Dermis microvascular lymphatic vessel endothelial cell (primary cell): ENCODE measurements at places on chromosomes 5 and 9. TPM values are rescaled to one million over a fixed set of nuclear protein-coding genes. Genes with fewer than 3 reads are reported as not detected.

DNA sequence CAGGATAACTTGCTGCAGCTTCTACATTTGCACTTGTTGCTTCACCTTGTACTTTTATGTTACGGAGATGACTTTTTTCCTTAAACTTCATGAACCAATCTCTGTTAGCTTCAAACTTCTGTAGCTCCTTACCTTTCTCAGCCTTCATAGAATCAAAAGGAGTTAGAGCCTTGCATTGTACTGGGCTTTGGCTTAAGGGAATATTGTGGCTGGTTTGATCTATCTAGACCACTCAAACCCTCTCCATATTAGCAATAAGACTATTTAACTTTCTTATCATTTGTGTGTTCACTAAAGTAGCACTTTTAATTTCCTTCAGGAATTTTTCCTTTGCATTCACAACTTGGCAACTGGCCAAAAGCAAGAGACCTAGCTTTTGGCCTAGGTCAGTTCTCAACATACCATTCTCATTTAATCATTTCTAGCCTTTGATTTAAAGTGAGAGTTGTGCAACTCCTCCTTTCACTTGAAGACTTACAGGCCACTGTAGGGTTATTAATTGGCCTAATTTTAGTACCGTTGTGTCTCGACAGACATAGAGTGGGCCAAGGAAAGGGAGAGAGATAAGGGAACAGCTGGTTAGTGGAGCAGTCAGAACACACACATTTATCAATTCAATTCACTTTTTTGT is 63.7 kb downstream of the SHOC1 start:
- DNase-seq: no peak

DNA sequence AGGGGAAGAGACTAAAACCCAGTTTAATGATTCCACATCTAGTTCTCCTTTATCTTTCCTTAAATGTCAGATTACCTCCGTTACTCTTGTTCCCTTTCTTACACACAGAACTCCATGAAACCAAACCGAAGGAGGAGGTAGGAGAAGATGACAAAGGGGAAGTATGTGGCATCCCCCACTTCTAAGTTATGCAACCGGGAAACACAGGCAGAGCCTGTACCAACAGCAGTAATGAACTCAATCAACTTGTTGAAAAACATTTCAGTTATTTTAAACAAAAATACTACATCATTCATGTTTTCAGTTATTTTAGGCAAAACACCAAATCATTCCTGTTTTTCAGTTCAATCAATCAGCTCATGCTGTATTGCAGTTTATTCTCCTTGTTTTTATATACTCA is 101.8 kb downstream of the PCSK1 start:
- DNase-seq: no peak

GRCh38 chr9:86858009-86858408 is 89.3 kb downstream of the GAS1 start:
- DNase-seq: no peak

DNA sequence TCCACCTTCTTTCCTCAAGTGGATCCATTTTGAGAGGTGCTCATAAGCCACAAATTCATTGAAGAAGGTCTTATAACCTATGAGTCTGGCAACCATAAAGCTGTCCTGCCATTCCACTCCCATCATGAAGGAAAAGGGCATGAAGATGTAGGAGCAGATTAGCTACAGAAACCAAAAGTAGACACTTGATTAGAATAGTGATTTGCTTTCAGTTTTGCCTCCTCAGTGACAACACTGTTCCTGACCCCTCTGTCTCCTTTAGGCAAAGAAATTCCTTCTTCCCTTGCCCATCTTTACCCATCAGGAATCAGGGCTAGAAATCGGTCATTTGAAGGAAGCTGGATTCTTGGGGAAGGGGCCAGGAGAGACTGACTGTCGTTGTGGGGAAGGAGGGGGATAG is 55.2 kb downstream of the SLC28A3 start:
- DNase-seq: no peak

DNA sequence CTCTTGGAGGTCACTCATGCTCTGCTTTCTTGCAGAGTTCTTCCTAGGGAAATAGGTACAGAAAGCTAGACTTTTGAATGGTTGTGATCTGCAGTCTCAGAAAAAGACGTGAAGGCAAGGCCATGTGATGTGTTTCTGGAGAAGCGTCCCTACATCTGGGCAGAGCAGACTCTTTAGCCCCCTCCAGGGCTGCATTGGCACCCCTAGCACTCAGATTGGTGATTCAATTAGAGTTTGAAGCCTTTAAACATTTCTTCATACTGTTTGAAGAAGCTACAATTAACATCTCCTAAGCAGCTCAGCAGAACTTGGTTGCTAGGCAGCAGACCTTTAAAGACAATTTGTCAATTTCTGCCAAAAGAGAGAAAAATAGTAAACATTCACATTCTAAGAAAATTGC is 21.6 kb downstream of the JADE2 start:
- no peak for DNase-seq

DNA sequence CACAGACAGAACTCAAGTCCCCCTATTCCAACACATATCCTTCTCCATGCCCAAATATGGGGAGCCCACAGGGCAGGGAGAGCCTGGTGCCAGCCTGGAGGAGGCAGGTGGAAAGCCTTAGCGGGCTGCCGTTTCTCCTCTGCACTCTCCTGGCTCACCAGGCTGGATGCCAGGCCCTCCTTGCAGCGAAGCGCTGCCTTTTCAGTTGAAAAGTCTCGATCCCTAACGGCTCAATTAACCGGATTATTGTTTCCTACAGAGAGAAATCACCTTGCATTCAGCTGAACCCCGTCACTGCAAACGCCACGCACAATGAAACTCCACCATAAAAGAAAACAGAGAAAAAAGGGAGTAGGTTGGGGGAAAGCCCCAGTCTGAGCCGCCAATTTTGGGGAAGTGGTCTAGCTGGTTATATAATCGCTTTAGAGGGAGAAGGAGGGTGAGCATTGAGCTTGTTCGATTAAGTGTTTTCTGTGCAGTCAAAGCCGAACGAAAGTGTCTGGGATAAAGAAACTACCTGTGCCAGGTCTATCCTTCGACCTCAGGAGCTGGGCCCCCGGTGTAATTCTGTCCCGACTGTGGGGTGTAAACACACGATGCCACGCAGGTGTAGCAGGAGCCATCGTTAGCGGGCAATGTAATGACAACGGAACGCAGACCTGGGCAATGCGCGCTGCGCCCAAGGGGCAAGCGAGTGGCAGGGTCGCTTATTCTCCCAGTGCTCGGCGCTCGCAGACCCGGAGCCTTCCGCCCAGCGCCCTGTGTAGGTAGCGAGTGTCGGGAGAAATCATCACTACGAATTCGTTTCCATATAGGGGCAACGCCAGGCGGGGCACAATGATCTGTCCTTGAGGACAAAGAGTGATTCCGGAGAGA is 3.8 kb downstream of the BARHL1 start:
- no peak for DNase-seq

DNA sequence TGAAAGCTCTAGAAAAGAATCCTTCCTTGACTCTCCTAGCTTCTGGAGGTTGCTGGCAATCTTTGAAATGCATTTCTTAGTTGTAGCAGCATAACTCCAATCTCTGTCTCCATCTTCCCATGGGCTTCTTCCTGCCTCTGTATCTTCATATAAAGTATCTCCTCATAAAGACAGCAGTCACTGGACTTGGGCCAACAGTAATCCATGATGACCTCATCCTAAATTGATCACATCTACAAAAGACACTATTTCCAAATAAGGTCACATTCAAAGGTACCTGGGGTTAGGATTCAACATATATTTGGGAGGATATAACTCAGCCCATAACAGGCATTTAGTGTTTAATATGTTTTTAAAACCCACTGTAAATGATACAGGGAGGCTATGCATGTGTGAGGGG is 123.3 kb downstream of the MLLT3 start:
- no peak for DNase-seq

DNA sequence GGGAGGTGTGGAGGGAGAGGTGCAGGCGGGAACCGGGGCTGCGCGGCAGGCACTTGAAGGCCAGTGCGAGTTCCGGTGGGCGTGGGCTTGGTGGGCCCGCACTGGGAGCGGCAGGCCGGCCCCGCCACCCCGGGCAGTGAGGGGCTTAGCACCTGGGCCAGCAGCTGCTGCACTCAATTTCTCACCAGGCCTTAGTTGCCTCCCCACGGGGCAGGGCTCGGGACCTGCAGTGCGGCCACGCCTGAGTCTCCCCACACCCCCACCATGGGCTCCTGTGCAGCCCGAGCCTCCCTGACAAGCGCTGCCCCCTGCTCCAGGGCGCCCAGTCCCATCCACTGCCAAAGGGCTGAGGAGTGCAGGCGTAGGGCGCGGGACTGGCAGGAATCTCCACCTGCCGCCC is 284.5 kb downstream of the DEPDC1B start:
- DNase-seq: no peak

DNA sequence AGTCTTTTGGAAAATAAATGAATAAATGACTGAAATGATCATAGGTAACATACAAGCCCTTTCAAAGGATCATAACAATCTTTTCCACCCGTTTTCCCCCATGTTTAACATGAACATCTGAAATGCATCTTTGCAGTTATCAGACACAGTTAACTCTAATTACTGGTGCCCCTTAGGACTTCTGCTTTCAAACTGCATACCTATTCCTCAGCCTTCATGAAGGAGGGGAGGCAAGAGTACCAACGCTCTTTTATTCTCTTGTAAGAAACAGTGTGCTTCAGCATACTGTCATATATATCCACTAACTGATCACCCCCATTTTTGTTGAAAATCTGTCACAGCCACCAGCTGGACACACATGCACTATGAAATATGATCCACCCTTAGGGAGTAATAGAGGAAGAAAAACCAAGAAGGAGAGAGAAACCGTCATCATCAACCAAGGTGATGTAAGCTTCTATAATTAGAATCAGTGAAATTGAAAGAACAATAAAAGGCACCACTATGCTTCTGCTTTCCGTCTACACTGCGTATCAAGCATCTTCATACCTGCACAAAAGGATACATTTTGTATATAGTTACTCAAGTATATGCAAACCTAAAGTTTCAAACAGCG is 98.7 kb downstream of the RAPGEF6 start:
- DNase-seq: no peak

DNA sequence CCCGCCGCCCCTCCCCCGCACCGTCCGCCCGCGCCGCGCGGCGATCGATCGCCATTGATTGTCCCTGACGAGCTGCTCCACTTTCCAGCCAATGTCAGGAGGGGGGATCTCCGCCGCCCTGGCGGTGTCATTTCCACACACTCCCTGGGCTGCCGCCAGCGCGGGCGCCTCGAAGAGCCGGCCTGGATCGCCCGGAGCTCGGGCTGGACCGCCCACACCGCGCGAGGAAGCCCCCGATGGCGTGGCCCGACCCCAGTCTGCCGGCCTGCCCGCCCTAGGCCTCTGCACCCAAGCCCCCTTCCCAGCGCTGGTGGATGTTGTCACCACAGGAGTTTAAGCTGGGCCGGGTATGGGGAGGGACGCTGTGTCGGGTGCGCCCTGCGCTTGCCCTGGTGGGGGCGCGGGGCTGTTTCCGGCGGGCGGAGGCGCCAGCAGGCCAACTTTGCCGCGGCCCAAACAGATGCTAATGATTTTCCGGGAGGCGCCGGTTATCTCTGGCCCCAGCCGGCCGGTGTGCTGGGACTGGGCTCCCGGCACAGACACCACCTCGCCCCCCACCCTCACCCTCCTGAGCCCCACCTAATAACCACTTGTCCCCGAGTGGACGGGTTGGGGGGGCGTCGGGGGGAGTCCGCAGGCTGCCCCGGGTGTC is 10.6 kb upstream of the CXXC5 start:
- DNase-seq: peak; percentile 77

DNA sequence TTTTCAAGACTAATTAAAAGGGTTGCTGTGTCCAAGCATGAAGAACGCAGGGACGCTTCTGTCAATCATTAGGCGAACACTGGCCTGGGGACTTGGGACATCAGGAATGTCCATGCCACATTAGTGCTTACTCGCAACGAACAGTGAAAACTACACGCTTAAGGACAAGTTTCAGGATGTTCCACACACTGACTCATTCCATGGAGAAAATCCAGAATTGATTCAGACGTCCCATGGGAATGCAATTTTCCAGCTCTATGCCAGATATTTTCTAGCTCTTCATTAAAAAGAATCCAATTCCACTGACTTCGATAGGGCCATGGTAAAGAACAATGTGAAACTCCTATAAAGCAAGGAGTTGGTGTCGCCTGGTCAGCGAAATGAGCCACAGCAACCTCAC is 98.2 kb downstream of the CAMSAP1 start:
- no peak for DNase-seq

DNA sequence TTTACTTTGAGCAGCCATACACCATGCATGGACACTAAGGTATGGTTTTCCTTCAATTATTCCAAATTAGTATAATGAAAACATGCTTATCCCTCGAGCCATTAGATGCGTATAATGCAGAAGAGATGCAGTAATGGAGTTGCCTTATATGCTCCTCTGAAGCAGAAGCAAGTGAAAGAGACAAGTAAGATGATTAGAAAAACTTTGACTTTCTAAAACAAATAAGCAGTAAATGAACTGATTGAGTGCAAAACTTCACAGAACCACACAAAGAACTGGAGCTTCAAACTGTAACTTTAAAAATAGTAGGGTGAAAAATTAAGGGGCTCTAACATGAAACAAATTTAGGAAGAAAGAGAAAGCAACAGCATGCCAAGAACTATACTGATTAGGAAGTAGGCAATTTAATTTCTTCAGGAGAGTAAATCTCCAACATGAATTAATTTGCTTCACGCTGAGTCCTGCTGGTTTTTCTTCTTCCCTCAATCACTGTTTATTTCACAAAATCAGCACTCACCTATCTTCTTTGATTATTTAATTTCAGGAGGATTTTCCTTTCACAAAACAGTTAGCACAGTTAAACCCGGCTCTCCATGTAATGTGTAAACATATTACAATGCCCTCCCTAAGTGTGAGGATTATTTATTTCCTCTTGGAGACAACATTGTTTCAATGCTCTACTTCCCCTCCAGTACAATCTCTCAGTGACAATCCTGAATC is 90.3 kb upstream of the PAM start:
- DNase-seq: no peak

DNA sequence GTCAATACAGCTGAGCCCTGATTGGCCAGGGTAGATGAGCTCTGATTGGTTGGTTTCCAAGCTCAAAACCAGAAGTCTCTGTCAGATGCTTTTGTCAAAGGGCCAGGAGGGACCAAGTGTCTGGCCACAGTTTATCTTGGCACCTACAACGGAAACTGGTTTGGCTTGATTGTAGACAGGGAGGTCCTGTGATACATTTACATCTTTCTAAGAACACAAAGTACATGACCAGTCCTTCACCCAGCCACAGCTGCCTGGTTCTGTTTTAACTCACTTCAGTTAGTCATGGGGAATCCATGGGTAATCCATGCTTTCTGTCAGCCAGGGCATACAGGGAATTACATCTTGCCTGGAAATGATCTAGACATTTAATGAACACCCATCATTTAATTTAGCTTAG is 171.2 kb downstream of the SLC12A2 start:
- DNase-seq: no peak

- peak; percentile 25 for DNase-seq
These were observed 193.5 kb upstream of the RFX3 start for GRCh38 chr9:3719286-3719685.

The RFESD gene
- 1.2 and 1.4 TPM in 2 replicates for total RNA-seq

The SLCO6A1 gene
- total RNA-seq: not detected in 2 replicates

The SLC4A9 gene
- not detected in 2 replicates for total RNA-seq

The ZNF454 gene
- 0.26 and 0.63 TPM in 2 replicates for total RNA-seq

The C9orf57 gene
- total RNA-seq: not detected in 2 replicates

The SPINK6 gene
- total RNA-seq: not detected in 2 replicates

The IL5 gene
- not detected in 2 replicates for total RNA-seq

The CEP72 gene
- total RNA-seq: 2.1 and 2.4 TPM in 2 replicates

The MARCOL gene
- total RNA-seq: not detected in 2 replicates
